Calu3 (cell line): ENCODE measurements at places on chromosomes 4 and X. TPM values are rescaled to one million over a fixed set of nuclear protein-coding genes. Genes with fewer than 3 reads are reported as not detected.

CLTRN gene
- 35.3 and 61.4 TPM in 2 replicates for total RNA-seq

ITIH6 gene
- 0.47 TPM in 1 of 2 replicates, not detected in the other for total RNA-seq

FAM149A gene
- total RNA-seq = 36.3 and 45.5 TPM in 2 replicates

TMEM154 gene
- 23.3 and 26.4 TPM in 2 replicates for total RNA-seq

GLRB gene
- total RNA-seq = 7.6 and 9.1 TPM in 2 replicates

LANCL3 gene
- 2.2 and 2.3 TPM in 2 replicates for total RNA-seq

FOXR2 gene
- total RNA-seq = not detected in 2 replicates

CBR4 gene
- total RNA-seq = 18.1 and 18.5 TPM in 2 replicates

DNA sequence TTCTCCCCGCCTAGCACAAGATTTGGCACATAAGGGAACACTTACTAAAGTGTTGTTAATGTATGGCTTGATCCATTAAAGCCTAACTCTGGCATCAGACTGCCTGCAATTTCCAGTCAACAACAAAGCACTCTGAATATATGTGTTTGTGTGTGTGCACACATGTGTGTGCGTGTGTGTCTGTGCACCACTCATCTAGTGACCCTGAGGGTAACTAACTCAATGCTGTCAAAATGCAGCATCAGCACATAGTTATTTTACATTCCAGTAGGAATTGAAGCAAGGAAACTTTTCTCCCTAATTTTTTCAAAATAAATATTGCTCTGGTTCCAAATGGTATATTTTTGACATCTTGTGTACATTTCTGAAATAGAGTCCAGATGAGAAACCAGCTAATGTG is 94.4 kb downstream of the SHROOM4 start:
- DNase-seq = no peak

DNA sequence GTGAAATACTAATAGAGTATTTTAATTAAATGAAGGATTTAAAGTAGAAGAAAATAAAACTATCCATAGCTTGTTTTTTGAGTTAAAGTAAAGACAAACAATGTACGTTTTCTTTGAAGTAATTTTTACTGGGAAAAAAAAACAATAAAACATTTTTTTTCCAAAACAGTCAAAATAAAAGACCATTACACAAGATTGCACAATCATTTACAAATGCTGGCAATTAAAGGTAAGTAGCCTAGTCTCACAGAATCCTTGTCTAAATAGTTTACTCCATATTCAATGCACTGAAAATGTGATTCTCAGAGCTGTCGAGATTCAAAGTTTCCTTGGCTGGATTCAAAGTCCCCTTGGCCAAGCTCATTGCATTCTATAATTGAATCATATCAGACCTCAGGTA is 21.2 kb downstream of the C4orf54 start:
- DNase-seq = no peak

GRCh38 chr4:122010610-122011009 is 58.8 kb upstream of the TRPC3 start:
- no peak for DNase-seq

DNA sequence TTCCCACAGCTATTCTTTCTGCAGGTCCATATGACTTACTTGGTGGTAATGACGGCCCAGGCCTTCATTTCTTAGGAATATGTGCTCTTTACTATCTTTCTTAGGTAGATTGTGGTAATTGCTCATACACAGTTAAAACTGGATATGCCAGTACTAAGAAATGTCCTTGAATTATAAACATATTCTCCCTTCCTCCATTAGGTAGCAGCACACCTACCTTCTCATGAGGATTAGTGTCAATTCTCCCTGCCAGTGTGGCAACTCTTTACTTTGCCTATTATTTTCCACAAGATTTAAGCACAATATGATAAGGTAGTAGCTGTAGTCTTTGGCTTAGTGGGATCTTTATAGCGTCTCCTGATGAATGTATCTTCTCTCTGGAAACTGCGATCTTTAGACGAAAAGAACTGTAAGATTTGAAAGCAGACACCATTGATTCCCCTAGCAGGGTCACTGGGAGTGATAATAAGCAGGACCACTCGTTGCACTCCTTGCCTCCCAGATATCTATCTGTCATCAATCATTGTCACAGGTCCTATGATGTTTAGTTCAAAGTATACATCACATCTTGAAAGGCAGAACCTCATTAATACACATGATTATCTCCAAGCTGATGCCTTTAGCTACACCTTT is 1240.7 kb downstream of the C4orf33 start:
- DNase-seq = peak; percentile 7

DNA sequence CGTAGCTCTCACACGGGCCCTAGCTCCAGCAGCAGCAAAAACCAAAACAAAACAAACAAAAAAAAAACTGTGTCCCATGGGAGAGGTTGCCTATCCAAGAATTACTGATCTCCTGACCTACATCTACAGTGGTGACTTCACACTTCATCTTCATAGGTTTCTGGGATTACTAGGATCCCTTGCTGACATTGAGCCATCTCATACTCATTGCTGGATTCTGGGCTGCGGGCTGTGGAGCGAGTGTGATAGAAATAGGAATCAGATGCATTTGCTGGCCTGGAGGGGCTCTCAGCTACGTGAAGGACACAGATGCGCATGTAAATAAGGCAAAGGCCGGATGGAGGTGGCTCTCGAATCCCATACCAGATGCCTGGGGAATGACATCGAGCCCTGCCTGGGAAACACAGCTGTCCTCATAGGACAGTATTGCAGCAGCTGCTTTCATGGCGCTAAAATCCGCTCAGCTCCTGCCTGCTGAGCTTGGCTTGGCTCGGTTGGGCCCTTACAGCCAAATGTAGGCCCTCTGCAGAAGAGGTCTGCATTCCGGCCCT is 41.7 kb downstream of the CNGA2 start:
- DNase-seq = no peak

- no peak for DNase-seq
Observed at GRCh38 chr4:169437299-169438047, 166.7 kb upstream of the SH3RF1 start.

DNA sequence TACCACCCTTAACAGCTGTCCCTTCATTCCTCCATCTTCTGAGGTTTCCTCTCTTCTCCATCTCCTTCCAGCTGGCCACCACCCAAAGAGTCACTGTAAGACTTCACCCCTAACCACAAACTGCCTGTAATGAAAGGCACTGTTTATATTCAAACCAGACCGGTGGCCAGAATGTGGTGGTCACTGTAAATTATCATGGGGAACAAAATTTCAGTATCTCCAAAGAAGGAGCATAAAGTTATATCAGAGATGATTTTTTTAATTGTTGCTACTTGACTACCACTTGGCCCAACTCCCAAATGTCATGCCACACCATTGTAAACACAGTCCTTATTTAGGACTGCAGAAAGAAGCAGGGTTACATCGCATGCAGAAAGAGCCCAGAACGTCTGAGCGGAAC is 44.8 kb downstream of the SMARCA1 start:
- no peak for DNase-seq

- peak; percentile 37 for DNase-seq
Observed at GRCh38 chr4:112031712-112032328, 113.4 kb upstream of the FAM241A start.
